ENCODE measurements at places on chromosomes 7 and 10. TPM values are rescaled to one million over a fixed set of nuclear protein-coding genes. Genes with fewer than 3 reads are reported as not detected.

GRCh38 chr7:99897322-99898022 lies 20.6 kb upstream of the OR2AE1 start:
- no peak for DNase-seq

DNA sequence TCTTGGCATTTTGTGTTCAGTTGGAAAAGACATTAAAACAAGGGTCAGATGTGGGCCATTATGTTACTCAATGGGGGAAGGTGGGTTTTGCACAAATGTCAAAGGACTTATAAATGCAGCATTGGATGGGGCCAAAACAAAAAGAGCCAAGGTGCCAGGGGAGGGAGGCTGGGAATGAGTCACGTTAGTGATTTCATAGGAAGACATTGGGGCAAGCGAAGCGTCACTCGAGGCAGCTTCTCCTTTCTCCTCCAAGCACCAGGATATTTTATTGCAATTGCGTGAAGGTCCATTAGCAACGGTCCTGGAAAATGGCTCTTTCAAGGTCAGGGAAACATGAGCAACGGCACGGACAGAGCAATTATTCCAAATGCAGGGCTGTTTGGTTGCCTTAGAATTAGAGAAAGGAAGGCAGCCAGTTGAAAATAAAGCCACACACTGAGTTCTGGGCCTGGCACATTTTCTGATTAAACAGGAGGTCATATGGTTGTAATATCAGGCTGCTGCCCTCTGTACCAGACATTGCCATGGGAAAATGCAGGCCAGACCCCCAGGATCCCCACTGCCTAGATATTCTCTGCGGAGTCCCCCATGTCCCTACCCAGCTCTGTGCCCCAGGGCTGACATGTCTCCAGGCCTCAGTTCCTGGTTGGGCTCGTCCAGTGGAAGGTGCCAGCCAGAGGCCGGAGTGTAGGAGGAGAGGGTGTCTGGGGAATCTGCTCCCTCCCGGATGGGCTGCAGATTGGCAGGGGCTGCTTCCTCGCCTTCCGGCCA lies 63.3 kb upstream of the NANOS1 start:
- DNase-seq = no peak

DNA sequence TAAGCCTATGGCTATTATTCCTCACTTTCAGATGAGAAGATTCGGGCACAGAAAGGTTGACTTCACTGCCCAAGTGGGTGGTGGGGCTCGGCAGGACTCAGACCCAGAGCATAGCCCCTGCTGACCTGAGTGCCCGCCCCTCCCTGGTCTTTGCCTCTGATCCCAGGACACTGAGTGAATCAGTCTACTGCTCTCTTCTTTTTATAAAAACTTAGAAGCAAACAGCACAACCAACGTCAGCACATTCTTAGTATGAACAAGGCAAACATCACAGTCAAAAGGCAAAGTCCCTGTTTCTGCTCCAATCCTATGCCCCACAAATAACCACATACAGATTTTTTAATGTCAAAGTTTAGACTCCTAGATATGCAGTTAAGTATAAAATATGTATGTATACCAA lies 237.8 kb downstream of the ZMYND11 start:
- no peak for DNase-seq

The LRRC27 gene
- 25.5 TPM for total RNA-seq

The SOSTDC1 gene
- total RNA-seq = 6.1 TPM

DNA sequence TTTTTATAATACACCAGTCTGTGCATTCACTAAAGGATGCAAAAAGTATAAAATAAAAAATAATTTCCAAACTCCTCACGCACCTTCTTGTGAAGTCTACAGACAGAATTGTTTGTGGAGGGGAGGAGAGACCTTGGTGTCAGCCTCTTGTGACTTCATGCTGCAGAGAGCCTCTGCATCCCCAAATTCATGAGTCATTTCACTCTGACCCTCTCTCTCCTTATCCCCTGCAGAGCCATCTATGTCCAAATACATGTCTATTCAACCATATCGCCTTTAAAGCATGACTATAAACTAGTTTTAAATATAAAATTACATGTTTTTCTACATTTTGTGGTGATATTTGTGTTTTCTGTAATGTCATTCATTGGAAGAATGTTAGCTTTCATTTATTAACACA lies 6.0 kb downstream of the CREB5 start:
- DNase-seq = no peak

The RBP4 gene
- total RNA-seq = not detected

DNA sequence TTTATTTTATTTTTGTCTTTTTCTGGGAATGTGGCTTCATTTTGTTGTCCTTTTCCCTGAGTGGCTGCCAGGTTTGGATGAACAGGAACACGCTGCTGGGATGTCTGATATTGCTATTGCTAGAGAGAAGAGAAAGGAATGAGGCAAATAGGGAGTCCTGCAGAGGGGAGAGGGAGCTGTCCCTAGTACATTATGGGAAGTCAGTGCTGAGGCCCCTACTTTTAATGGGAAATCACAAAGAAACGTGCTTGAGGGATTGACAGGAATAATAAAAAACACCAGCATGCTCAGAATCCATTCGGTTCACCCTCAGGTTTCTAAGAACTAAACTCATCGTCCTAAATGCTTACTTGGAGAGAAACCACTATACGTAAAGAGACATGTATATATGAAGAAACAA lies 306.6 kb downstream of the PLXNA4 start:
- DNase-seq = no peak

GRCh38 chr7:151658778-151659177 lies 139.1 kb upstream of the RHEB start:
- DNase-seq = no peak

The GIMAP4 gene
- 66.2 TPM for total RNA-seq

DNA sequence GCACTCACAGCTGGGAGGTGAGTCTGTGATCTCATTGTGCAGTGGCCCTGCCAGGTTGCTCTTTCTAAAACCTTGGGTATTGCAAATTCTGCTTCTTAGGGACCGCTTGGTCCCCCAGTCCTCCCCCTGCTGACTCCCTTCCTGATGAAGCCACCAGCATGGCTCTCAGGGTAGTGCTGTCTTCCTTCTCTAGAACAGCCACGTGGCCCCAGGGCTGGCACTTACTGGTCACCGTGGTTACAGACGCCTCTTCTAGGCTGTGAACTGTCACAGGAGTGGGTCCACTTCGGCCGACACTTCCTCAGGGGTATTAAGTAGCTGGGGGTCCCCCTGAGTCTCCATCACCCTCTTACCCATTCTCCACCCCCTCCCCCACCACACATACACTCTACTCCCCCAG lies 2.7 kb upstream of the HTRA1 start:
- no peak for DNase-seq

The KIAA1217 gene
- 35.1 TPM for total RNA-seq

The FAM25C gene
- not detected for total RNA-seq

The SLC18A2 gene
- total RNA-seq = 0.71 TPM

The OGDHL gene
- 0.86 TPM for total RNA-seq

The GIMAP5 gene
- total RNA-seq = 24.8 TPM

The GIMAP1 gene
- total RNA-seq = 9.5 TPM

- no peak for DNase-seq
These were observed 29.1 kb downstream of the SPOCK2 start for GRCh38 chr10:72058989-72059842.

The ELFN1 gene
- 1.1 TPM for total RNA-seq

The NANOS1 gene
- 0.91 TPM for total RNA-seq

- no peak for DNase-seq
These were observed 27.4 kb upstream of the ZNF438 start for GRCh38 chr10:31058795-31059703.

- no peak for DNase-seq
These were observed 992.7 kb upstream of the MBL2 start for GRCh38 chr10:53765311-53765710.

The PITRM1 gene
- 74.7 TPM for total RNA-seq

Data from lung (tissue), 17 donors.